Dermis blood vessel endothelial cell (primary cell): ENCODE measurements at places on chromosomes 1 and 21. TPM values are rescaled to one million over a fixed set of nuclear protein-coding genes. Genes with fewer than 3 reads are reported as not detected.

The C1orf87 gene
- total RNA-seq: not detected in 2 replicates

The AUNIP gene
- 2.0 and 5.2 TPM in 2 replicates for total RNA-seq

The GUCA2A gene
- total RNA-seq: not detected in 2 replicates

The RNU1-4 gene
- total RNA-seq: under 0.01 TPM in 2 replicates

The TRIM67 gene
- total RNA-seq: not detected in 2 replicates

The CACNA1S gene
- not detected in 2 replicates for total RNA-seq

The CCDC185 gene
- 0.17 TPM in 1 of 2 replicates, not detected in the other for total RNA-seq

The RIPK4 gene
- 0.09 and 0.51 TPM in 2 replicates for total RNA-seq

The SEMA6C gene
- 21.3 and 33.4 TPM in 2 replicates for total RNA-seq

The SELL gene
- 0.34 and 1.6 TPM in 2 replicates for total RNA-seq

The WDR64 gene
- total RNA-seq: 0.17 TPM in 1 of 2 replicates, not detected in the other

The CD1E gene
- not detected in 2 replicates for total RNA-seq

The PRAMEF1 gene
- total RNA-seq: not detected in 2 replicates

The DENND4B gene
- total RNA-seq: 17.3 and 18.0 TPM in 2 replicates

The FLG2 gene
- not detected in 2 replicates for total RNA-seq

The DCST2 gene
- total RNA-seq: 0.17 and 0.70 TPM in 2 replicates

The KDM5B gene
- 76.3 and 89.0 TPM in 2 replicates for total RNA-seq

The APCS gene
- not detected in 2 replicates for total RNA-seq

The NTRK1 gene
- total RNA-seq: not detected in 2 replicates

The ATP6V1G3 gene
- total RNA-seq: 0.47 and 1.2 TPM in 2 replicates

The SYPL2 gene
- total RNA-seq: under 0.01 TPM in 1 of 2 replicates, not detected in the other

The SELENBP1 gene
- total RNA-seq: 5.3 TPM in 2 replicates

The PROK1 gene
- 0.09 TPM in 1 of 2 replicates, not detected in the other for total RNA-seq

The AXDND1 gene
- 0.34 TPM in 1 of 2 replicates, not detected in the other for total RNA-seq

The STIL gene
- total RNA-seq: 6.1 and 18.1 TPM in 2 replicates

The RAB7B gene
- not detected in 2 replicates for total RNA-seq

The FOXE3 gene
- not detected in 2 replicates for total RNA-seq

The PEX11B gene
- total RNA-seq: 34.0 and 41.4 TPM in 2 replicates

The HEYL gene
- total RNA-seq: under 0.01 and 0.14 TPM in 2 replicates

The COL11A1 gene
- total RNA-seq: under 0.01 and 0.05 TPM in 2 replicates

The RSPO1 gene
- total RNA-seq: not detected in 2 replicates

The FCAMR gene
- total RNA-seq: not detected in 2 replicates

The CR1 gene
- total RNA-seq: not detected in 2 replicates

The DFFB gene
- 13.7 and 14.8 TPM in 2 replicates for total RNA-seq

The SMCP gene
- not detected in 2 replicates for total RNA-seq

The CASQ2 gene
- not detected in 2 replicates for total RNA-seq

The NLRP3 gene
- not detected in 2 replicates for total RNA-seq

The GIPC2 gene
- 55.5 and 69.1 TPM in 2 replicates for total RNA-seq

The CSF3R gene
- not detected in 2 replicates for total RNA-seq

The AIRE gene
- not detected in 2 replicates for total RNA-seq

The ZBTB8B gene
- under 0.01 TPM in 2 replicates for total RNA-seq

The ZYG11A gene
- 0.17 and 1.2 TPM in 2 replicates for total RNA-seq

The GNAT2 gene
- not detected in 2 replicates for total RNA-seq

The CA14 gene
- not detected in 2 replicates for total RNA-seq

The CELA3A gene
- not detected in 2 replicates for total RNA-seq

The GSTM3 gene
- total RNA-seq: 25.1 and 54.1 TPM in 2 replicates

The GJB4 gene
- total RNA-seq: 0.05 TPM in 1 of 2 replicates, not detected in the other

The TFB2M gene
- total RNA-seq: 15.1 and 16.2 TPM in 2 replicates

The FHAD1 gene
- total RNA-seq: under 0.01 and 0.23 TPM in 2 replicates

The MXRA8 gene
- total RNA-seq: 0.56 and 1.7 TPM in 2 replicates

The C1orf105 gene
- not detected in 2 replicates for total RNA-seq

The MIXL1 gene
- 0.05 TPM in 1 of 2 replicates, not detected in the other for total RNA-seq
